Activated T-helper 2 cell treated with anti-CD3 and anti-CD28 coated beads, Interferon-gamma antibody, Interleukin-2, Interleukin-4, amounts not matched to agents 10 μg/mL and 5 μg/mL and 100 μg/mL, durations not matched to agents 14 hours and 24 hours and 36 hours (primary cell): ENCODE measurements at places on chromosomes 12 and 14. TPM values are rescaled to one million over a fixed set of nuclear protein-coding genes. Genes with fewer than 3 reads are reported as not detected.
A peak's percentile ranks its signal among the peaks of the same experiment; 100 is the strongest.

GRCh38 chr14:54813081-54813480 is 89.5 kb downstream of the GCH1 start:
- DNase-seq: no peak

DNA sequence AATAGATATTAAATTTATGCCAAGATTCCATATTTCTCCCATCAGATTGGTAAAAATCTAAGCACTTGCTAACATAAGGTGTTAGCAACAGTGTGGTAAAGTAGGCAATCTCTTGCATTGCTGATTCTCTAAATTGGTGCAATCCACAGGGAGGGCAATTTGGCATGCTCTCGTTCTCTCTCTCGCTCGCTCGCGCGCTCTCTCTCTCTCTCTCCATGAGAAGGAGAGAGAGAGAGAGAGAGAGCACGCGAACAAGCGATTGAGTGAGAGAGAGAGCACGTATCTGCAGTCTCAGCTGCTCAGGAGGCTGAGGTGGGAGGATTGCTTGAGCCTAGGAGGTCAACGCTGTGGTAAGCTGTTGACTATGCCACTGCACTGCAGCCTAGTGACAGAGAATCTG is 25.9 kb downstream of the PSEN1 start:
- no peak for DNase-seq

- no peak for DNase-seq
Measured at GRCh38 chr14:60968099-60968498, 12.8 kb downstream of the TRMT5 start.

HCAR3 gene
- 0.34 and 0.46 TPM in 2 replicates for total RNA-seq

DNA sequence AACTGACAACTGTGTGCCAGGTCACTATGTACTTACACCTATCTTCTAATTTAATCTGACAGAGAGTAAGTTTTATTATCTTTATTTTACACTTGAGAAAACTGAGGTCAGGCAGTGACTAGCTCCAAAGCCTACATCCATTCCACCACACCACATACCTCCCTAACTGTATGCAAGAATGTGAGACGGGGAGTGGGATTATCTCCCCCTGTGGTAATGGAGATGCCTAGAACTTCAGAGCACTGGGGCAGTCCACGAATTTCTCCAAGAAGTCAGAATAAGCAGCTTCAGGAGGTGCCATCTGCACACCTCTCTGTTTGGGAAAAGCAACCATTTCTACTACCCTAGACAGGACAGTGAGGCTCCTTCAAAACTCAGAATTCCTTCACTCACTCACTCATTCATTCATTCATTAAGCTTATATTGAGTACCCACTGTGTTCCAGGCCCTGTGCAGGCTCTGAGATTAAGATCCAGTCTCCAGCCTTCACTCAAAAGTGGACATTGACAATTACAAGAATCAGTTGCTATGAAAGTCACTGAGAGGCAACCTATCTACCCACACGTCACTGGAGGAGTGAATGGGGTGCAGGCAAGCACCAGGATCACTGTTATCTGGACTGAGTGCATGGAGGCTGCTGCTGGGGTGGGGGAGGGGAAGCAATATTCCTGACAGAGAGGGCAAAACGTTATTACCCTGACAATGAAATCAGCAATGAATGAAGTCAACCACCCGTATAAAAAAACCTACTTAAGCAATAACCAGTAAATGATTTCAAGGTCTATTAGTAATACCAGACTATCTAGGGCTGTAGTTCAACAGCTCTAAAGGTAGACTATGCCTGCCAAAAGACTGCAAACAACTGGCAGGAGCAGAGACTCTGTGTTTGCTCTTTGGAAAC is 18.0 kb downstream of the SLC7A7 start:
- DNase-seq: no peak

DNA sequence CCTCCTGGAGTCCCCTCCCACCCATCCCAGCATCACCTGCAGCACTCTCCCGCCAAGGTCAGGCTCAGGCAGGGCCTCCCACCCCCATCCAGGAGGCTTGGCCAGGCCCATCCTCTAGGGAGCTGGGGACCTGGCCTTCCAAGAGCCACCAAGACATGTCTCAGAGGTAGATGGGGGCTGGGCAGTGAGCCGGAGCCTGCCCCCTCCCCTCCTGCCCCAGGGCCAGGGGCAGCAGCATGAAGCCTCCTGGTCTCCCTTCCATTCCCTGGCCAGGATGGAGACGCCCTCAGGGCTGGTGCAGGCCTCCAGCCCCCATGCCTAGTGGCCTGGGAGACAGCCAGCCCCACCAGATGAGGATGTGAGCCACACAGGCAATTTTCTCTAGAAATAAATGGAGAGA is 69.3 kb upstream of the C14orf180 start:
- DNase-seq: no peak

PPFIA2 gene
- total RNA-seq: not detected in 2 replicates

DNA sequence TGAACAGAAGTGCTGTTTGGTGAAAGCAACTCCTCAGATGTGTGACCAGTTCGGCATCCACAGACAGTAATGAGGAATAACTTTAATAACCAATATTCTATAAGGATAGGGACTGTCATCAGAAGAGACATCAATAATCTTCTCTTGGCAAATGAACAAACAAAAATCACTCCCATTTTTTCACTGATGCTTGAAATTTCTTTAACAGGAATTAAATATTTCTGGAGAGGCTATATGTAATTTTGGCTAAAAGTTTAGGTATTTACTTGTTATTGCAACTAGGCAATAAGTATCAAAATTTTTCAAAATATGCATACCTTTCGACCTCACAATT is 121.6 kb upstream of the EEA1 start:
- no peak for DNase-seq

NYNRIN gene
- total RNA-seq: 0.02 and 0.34 TPM in 2 replicates

GRCh38 chr12:68453876-68454275 is 121.7 kb upstream of the MDM1 start:
- no peak for DNase-seq

HOXC11 gene
- not detected in 2 replicates for total RNA-seq

DNA sequence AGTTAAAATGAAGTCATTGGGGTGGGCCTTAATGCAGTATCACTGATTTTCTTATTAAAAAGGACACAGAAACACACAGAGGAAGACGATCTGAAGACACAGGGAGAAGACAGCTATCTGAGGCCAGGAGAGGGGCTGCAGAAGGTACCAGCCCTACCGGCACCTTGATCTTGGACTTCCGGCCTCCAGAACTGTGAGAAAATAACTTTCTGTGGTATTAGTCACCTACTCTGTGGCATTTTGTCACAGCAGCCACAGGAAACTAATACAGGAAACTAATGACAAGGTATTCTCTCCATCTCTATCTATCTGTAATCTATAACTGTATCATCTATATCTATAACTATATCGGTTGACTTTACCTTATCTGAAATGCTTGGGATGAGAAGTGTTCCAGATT is 1149.5 kb downstream of the BCL11B start:
- no peak for DNase-seq

DNA sequence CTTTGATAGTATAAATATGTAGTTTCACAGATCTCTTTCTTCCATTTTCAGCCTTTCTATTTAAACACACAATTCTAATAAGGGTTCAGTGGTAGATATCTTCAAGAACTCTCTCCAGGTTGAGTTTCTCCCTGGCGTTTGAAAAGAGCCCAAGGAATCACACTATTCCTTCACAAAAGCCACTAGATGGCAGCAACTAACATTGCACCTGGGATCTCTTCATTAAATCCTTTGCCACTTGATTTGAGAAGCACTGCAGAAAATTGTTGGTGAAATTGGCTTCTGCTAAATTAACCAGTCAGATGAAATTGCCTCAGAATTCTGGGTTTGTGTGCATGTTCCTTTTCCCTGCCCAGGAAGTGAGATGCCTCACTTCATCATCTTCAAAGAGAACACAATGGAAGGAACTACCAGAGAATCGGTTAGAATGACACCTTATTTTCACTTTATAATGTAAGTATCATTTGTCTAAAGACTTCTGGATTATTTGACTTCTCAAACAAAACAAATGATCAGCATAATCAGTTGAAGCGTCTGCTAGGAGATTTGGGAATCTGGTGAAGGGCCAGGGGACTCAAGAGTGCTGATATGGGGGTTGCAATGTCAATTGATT is 6.8 kb downstream of the CCDC198 start:
- DNase-seq: no peak

DNA sequence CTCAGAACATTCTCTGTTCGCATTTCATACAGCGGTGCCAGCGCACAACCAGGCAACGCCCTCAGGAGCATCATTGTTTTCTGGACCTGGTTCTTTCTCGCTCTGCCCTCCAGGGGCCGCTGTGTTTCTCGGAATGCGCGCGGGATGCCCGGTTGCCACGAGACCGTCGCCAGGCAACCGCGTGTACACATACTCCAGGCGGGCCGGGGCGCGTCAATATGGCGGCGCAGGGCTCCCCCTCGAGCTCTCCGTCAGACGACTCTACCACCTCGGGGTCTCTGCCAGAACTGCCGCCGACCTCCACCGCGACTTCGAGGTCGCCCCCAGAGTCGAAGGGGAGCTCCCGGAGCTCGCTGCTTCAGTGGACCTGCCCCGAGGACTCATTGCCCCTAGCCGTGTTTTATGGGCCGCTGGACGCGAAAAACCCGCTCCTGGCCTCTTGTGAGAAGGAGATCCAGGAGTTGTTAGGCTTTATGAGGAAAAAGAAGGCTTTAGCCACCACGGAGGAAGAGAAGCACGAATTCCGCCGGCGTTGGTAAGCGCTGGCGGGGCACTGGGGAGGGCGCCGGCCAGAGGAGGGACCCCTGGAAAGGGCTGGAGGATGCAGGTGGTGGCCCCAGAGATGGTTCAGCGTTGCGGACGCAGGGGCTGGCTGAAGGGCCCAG is at the start of gene CFAP54:
Gene CFAP54 (plus strand): TSS at position 186 of the 665 bp plus-strand sequence. CDS start 33 bp downstream, at position 219.
- DNase-seq: peak; percentile 92

SERPINA1 gene
- 1.1 and 1.3 TPM in 2 replicates for total RNA-seq

DNA sequence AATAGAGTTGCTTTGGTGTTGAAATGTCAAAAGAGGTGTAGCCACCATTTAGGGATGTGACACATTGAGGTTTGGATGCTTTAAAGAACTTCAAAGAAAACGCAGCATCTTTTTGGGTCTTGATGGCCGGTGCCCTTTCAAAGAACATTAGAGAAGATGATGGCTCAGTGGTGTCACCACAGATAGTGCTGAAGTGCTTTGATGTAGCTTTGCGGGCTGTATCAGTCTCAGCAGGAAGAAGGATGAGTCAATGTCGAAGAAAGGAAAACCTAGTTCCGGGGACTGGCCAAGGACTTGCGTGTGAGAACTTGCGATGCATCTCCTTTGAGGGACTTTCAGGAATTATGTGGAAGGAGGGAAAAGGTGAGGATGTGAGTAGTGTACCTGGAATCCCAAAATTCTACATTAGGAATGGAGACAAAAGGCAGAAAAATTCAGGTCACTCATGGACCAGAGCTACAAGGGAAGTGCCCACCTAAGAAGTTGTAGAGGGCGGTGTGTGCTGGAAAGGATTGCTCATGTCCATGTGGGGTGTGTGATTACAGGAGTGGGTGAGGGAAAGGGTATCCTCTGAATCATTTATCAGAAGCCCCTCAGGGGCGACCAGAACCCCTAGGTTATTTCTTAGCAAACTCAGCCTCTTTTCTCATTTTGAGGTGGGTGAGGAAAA is 39.7 kb upstream of the GZMB start:
- DNase-seq: peak; percentile 75

GRCh38 chr12:43282106-43282505 is 269.9 kb downstream of the ADAMTS20 start:
- no peak for DNase-seq
